ENCODE measurements at places on chromosomes 5 and 9.

DNA sequence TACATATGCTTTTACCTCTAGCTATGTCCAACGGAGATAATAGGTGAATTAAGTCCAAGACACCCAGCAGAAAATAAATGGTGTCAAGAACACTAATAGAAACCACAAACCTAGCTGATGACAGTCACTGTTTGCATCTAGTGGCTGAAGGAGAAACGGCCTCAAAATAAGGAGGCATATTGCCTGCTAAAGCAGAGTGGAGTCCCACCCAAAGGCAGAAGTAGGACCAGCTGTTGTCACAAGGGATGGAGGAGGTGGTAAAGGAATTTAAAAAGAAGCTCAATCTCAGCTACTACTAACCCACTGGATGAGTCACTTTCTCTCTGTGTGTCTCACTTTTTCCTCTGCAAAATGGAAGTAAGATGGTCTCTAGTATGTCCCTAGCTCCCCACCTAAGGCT, 224.3 kb downstream of the GRIA1 start:
- DNase-seq = no peak

DNA sequence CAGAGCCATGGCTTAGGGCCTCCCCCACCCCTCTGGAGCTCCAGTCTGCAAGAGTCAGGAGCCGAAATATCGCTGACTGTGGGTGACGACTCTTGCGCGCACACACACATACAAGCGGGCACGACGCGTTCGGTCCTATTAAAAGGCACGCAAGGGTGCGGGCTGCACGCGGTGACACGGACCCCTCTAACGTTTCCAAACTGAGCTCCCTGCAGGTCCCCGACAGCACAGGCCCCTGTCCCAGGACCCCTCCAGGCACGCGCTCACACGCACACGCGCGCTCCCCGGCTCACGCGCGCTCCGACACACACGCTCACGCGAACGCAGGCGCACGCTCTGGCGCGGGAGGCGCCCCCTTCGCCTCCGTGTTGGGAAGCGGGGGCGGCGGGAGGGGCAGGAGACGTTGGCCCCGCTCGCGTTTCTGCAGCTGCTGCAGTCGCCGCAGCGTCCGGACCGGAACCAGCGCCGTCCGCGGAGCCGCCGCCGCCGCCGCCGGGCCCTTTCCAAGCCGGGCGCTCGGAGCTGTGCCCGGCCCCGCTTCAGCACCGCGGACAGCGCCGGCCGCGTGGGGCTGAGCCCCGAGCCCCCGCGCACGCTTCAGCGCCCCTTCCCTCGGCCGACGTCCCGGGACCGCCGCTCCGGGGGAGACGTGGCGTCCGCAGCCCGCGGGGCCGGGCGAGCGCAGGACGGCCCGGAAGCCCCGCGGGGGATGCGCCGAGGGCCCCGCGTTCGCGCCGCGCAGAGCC, at the start of gene GRIN1:
GRIN1 (plus strand) TSS at position 433 of the 746 bp plus-strand sequence. CDS start 333 bp downstream, outside the sequence.
- peak; percentile 15 for DNase-seq

- DNase-seq = peak; percentile 59
Observed at GRCh38 chr9:124868511-124869465, 6.9 kb downstream of the ARPC5L start.

DNA sequence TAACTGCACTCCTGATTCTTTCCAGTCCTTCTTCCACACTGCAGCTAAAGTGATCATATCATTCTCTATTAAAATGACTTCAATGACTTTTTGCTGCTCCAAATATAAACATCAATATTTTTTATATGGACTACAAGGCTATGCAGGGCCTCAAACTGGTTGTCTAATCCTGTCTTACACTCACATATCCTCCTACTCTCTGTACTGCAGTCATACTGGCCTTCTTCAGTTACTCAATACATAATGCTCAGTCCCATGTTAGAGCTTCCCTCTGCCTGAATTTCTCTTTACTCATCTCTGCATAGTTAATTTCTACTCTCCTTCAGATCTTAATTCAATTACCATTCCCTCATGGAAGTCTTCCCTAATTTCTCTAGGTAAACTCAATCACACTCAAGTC, 3.4 kb downstream of the MEIKIN start:
- no peak for DNase-seq

DNA sequence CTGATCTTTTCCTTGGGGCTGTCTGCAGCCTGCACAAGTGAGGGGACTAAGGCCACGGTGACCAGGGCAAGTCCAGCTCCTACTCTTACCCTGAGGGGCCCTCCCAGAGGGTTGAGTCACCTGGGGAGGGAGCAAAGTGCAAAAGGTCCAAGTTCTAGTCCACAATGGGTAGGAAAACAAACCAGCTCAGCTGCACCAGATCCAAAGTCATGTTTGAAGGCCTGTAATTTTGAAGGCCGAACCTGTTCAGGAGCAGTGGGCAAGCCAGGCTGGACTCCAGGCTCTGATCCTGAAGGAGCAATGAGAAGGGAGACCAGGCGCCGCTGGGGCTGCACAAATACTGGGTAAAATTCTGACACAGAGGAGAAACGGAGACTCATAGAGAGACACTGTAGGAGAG, 15.8 kb upstream of the TCF7 start:
- no peak for DNase-seq

DNA sequence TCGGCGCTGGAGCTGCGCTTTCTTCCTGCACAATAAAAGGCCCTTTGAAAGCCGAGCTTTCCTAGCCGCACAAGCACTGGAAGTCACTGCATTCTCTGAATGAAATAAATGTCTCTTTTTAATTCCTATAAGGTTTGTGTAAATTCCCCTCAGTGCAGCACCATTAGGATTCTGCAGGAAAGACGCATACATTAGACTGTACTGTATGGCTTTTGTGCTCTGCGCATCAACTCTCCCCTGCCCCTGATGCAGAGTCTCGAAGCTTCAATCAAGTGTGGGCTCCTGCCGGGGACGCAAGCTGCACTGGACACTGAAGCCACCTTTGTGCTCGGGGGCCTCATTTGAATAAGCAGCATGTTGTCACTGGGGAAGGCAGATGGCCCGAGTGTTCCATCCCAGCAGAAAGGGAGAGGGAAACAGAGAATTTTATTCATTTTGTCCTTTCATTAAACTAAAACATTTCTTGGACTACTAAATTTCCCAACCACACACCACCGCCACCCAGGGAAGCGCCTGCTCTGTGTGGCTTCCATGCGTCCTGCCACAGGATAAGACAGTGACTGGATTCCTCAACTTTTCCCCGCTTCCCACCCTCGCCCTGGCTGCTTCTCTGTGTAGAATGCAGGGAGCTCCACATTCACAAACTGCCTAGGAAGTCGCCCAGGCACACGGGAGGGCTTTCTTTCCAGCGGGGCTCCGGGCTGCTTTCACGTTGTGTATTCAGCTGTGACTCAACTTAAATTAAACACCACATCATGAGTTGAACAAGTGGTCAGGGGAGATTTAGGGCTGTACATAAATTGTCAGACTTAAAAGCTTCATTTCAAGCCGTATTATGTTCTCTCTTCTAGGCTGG, 635.4 kb downstream of the IRX1 start:
- DNase-seq = no peak

GRCh38 chr5:95572016-95572415, 17.1 kb downstream of the ARSK start:
- no peak for DNase-seq

DNA sequence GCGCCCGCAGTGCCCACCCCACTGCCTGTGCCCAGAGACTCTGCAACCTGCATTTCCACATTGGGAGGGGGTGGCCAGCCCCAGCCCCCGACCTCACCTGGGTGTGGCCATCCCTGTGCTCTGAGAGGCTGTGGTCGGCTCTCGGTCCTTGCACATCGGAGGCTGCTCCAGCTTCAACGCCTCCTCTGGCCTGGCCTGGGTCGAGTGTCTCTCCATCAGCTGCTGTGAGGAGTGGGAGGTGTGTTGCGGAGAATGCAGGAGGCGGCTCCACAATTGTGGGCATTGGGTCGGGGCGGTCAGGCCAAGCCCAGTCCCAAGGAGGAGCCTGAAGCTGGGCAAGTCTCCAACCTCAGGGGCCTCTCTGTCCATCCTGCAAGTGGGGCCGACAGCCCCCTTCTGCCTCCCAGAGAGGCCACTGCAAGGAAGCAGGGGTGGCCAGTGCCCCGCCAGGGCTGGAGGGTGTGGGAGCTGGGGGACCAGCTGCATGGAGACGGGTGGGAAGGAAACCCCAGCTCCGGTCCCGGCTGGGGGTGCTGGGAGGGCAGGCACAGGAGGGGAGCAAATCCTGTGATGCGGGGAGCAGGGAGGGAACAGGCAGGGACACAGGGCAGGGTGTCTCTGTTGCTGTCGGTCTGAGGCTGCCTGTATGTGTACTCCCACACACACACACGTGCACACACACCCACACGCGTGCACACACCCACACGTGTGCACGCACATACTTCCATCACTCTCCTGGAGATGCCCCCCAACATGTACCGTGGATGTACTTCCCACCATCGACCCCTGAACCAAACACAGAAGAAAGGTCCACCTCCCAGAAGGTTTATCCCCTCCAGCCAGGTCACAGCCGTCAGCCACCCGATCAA, 28.9 kb downstream of the CCDC187 start:
- DNase-seq = no peak

DNA sequence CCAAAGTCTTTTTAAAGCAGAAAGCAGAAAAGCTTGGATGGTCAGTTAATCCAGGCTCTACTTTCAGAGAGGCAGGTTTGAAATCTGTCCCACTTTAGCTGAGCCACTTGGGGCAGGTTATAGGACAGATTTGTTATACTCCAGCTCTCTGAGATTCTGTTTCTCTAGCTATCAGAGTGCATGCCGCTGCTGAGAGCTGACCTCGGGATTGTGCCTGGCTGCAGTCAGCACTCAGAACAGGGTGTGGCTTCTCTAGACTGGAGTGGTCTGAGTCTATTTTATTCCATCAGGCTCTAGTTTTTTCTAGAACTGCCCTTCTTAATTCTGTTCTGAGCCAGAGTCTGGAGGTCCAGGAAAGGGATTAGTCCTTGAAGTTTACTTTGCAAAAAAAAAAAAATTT, 67.7 kb downstream of the NDFIP1 start:
- DNase-seq = no peak

- DNase-seq = no peak
Observed at GRCh38 chr9:72349240-72349639, 15.8 kb downstream of the ZFAND5 start.

DNA sequence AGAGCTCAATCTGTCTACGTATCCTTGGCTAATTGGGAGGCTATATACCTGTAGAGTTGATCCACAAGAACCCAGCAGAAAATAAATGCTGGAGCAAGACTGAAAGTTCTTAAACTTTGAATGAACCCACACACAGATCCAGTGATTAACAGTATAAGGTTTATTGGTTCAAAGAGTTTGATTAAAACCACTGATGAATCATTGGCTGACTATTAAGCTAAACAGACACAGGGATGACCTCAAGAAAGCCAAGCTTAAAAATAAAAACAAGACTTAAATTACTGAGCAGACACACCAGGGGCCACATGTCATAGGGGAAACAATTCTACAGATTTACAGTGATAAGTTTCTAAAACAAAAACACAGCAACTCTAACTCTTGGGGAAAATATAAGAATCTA, 163.6 kb downstream of the SPATA31D1 start:
- DNase-seq = no peak

- DNase-seq = no peak
Observed at GRCh38 chr9:129340427-129341170, 162.5 kb upstream of the IER5L start.

GRCh38 chr5:150598821-150599273, 41.6 kb upstream of the SYNPO start:
- no peak for DNase-seq

GRCh38 chr5:153835891-153836515, 202.7 kb downstream of the FAM114A2 start:
- DNase-seq = no peak

GRCh38 chr9:114803479-114804265, 2.2 kb downstream of the TNFSF15 start:
- DNase-seq = no peak

DNA sequence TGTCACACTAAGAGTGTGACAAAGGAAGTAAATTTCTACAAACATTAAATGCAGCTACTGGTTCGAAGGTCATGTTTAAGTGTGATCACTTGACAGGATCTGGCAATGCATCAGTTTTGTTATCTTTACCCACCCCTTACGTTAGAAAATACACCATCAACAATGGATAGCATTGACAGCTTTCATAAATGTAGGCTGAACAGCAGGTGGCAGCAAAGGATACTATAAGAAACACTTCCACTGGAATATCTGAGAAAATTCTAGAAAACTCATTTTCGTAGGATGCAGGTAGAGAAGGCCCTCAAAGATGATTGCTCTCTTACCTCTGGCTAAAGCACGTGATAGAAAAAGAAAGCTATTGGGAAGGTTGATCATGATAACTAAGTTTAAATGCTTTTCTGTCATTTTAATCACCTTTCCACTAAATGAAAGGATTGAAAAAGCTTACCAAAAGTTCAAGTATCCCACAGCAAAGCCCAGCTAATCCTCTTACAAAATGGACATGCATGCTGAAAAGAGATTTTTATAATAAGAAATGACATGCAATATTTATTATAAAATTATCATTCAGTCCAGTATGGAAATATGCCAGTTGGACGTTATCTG, 292.5 kb downstream of the PARP8 start:
- DNase-seq = peak; percentile 56

DNA sequence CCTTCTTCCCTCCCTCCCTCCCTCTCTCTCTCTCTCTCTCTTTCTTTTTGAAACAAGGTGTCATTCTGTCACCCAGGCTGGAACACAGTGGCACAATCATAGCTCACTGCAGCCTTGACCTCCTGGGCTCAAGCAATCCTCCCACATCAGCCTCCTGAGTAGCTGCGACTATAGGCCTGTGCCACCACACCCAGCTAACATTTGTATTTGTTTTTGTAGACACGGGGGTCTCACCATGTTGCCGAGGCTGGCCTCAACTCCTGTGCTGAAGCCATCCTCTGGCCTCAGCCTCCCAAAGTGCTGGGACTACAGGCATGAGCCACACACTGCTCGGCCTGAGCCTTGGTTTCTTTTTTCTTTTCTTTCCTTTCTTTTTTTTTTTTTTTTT, 45.8 kb downstream of the PLPP7 start:
- no peak for DNase-seq

DNA sequence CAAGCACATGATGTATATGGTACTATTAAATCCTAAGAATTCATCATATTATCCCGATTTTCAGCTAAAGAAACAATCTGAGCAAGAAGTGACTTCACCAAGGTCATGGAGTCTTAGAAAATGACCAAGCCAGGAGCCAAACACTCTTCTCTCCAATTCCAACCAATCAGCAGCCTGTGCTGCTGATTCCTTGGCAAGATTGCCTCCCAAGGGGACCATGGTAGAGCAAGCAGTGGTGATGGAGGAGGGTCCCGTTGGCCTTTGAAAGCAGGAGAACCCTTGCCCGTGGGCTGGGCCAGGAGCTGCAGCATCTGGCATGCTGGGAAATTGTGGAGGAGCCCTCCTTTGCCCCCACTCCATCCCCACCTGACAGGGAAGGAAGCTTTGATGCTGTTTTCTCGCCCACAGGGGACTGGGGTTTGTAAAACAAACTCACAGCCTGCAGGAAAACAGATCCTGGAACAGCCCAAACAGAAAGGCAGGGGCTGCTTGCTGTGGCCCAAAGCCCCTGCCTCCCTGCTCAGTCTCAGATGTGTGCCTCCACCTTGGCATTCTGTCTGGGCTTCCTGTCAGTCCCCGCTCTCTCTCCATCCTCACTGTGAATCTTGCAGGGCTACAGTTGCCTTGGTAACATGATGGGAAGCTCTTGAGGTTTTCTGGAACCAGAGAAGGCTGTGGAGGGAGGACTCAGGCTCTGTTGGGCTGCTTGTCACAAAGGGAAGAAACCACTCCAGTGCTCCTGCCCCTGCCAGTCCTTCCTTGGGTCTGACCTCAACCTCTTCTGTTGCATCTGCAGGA, 70.8 kb upstream of the HSPA9 start:
- DNase-seq = no peak
